ENCODE measurements at places on chromosomes 1 and 21.

DNA sequence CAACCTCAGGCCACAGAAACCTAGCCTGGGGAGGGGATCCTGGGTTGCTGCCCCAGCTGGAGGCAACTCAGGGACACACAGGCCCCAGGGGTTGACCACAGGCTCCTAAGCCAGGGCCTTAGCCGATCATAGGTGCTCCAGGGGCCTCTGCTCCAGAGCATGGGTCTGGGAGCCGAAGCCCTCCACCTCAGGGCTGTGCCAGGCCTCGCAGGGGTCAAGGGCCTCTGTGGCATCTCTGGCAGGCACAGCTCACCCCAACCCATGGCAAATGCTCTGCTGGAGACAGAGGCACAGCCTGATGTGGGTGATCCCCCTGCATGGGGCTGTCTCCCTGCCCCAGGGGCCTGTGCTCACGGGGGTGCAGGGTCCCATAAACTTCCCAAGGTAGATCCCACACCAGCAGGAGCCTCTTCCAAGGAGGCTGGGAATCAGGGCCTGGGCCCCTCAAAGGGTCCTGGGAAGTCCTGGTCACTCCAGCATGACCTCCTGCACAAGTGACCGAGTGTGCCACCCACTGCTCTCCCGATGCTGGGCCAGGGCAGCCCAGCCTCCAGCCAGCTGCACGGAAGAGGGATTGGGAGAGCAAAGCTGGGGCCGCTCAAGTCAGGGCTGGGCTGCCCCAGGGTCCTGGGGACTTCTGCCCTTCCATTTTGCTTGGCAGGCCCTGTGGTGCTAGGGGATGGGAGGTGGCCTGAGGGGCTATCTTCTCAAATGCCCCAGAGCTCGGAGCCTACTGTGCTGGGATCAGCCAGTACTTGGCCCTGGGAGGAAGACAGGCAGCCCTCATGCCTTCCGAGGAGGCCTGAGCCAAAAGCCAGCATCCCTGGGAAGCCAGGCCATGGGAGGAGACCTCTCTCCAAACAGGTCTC lies 22.2 kb upstream of the PRSS38 start:
- DNase-seq, result no peak

DNA sequence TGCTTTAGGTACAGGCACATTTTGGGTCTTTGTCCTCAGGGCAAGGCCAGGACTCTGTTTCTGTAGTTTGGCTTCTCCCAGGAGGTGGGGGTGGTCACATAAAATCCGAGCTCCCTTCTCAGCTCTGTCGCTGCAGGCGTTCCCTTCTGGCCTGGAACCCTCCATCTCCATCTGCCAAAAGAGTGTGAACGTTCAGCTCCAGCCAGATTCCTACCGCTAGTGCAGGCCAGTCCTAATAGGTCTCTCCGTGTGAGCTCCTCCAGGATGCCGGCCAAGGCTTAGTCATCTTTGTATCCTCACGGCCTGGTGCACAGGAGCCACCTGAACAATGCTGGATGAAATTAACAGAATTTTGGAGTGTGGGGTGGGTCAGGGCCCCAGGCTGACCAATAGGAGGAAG lies 19.9 kb upstream of the KCNA10 start:
- no peak for DNase-seq

DNA sequence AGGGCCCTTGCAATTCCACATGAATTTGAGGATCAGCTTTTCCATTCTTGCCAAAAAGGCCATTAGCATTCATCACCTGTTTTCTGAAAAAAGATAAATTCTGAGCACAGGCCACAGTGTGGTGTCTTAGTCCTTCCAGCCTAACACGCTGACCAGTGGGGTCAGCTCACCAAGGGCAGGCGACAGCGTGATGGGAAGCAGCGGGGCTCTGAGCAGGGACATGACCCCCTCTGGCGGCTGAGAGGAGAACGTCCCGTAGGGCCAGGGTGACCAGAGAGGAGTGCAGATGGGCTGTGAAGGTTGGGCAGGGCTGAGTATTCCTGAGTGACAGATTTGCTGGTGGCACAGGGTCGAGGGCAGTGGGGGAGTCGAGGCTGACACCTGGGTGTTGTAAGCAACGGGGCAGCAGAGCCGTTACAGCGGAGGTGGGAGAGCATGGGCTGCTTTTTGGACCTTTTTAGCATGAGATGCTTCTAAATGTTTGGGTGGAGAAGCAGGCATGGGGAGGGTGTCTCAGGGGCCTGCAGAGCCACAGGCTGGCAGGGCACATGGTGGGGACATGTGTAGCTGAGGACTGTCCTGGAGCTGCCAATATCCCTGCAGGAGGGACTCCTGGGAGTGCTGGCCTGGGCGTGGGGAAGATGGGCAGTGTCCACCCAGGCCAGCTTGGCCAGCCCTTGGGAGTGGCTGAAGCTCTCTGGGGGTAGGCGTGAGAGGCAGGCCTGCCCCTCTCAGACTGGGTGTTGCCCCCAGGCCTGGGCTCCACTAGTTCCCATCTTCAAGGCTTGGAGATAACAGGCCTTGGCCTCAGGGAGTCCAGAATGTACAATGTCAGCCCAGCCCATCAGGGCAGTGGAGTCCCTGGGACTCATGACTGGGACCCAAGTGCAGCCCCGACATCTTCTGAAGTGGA lies 8.6 kb upstream of the CALML6 start:
- peak; percentile 88 for DNase-seq

DNA sequence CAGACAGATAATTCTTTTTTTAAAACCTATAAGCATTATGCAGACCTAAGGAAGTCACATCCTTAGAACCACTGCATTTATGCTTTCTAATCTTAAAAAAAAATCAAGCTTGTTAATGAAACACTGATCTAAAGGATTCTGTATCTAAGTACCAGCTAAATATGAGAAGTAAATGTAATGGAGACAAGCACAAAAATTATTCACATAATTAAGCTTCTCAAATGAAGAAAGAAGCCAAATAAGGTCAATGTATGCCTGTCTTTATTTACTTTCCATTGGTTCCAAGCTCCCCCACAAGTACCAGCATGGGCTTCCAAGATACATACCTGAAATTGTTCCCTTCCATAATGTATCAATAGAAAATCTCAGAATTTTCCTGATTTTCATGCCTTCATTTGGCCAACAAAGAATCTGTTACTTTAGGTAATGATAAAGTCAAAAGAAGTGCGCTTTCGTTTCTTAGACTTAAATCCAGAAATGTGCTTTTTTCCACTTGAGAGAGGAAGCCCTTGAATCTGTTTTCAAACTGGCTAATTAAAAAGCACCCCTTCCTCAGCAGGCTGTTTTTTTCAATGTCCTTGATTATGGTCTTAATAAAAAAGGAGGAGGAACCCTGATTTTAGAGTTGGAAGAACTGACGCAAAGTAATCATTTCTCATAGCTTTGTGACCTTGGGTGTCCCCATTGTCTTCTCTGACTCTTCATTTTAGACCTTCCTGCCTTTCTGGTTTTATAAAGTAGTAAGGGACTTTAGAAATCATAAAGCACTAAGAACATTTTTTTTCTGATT lies 3.8 kb downstream of the RGS2 start:
- no peak for DNase-seq

- DNase-seq, result no peak
These were observed 297.0 kb upstream of the SNX7 start for GRCh38 chr1:98364544-98364943.

DNA sequence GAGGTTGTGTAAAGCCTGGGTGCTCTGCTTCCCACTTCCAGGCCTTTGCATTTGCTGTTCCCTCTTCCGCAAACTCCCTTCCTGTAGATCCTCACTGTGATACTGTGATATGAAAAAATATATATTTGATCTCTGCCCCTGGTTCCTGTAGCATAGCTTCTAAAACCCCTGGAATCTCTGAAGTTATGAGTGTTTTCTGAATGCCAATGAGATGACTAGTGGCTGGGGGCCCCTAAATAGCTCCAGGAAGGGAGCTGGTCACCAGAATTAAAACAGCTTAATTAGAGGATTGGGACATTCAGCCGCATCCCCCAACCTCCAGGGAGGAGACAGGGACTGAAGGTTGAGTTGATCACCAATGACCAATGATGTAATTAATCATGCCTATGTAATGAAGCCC lies 21.9 kb downstream of the DUSP10 start:
- DNase-seq, result no peak

All from RKO (cell line).